ENCODE measurements at places on chromosomes 3 and 15.

- DNase-seq, result no peak
Observed at GRCh38 chr15:92625251-92625980, 30.2 kb downstream of the FAM174B start.

- no peak for DNase-seq
Observed at GRCh38 chr15:100941536-100941935, 22.4 kb downstream of the LRRK1 start.

GRCh38 chr3:107845380-107846278, 245.2 kb downstream of the CD47 start:
- no peak for DNase-seq

DNA sequence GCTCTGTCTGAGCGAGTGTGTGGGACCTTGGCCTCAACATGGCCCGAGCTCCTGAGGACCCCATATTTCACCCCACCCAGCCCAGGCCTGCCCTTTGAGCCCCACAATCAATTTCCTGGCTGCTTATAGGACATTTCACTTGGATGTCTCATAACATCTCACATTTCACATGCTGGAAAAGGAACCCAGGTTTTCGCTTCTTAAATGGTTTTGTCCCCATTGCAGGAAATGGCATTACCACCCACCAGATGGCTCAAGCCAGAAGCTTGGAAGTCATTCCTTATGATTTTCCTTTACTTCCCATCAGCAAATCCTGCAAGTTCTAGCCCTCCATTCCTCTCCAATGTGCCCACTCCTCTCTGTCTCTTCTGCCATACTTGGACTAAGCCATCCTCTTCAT, 14.9 kb downstream of the ITGA11 start:
- DNase-seq, result no peak

- DNase-seq, result no peak
Observed at GRCh38 chr15:51750792-51751696, at the start of gene TMOD2. TMOD2 (plus strand) TSS chr15:51751597; CDS start chr15:51766442, 14,845 bp downstream.

All from stimulated activated CD4-positive, alpha-beta T cell treated with anti-CD3 and anti-CD28 coated beads, Interleukin-1b, Interleukin-23, amount 100 ng/mL, for 1 hour (primary cell).